Left ventricle myocardium superior (tissue), 1 donor: ENCODE measurements at places on chromosomes 7 and 10.

- DNase-seq, result no peak
Measured at GRCh38 chr7:55550010-55550663, 22.2 kb downstream of the VOPP1 start.

DNA sequence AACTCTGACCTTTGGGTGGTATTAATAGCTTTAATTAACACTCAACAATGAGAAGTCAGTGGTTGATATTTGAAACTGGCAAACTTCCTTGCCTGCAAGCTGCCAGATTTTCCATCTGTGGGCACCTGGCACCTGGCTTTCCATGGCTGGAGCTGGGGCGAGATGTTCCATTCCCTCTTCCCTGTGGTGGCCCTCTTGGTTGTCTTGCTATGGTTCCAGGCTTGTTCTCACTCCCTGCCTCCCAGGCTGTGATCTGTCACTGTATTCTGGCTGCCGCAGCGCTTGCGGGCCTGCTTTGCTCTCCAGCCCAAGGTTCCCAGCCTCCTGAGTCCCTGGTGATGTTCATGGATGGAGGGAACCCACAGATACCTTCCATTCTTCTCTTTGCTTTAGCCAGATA is 201.0 kb downstream of the FRMD4A start:
- DNase-seq, result no peak

DNA sequence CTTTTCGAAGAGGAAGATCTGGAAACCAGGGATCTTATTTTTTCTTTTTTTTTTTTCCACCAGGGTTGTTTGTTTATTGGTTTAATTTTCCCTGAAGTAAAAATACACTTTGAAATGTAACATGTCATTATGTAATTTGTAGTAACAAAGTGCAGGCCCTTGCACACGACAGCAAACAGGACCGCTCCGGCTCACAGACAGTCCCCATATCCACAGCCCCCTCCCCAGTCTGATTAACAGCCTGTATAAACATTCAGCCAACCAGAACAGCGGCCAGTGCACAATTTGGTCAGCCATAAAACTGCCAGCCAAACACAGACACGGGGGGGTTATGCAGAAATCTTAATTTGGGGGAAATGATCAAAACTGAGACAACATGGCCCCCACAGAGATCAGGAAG is 431.6 kb upstream of the NPVF start:
- DNase-seq, result no peak

DNA sequence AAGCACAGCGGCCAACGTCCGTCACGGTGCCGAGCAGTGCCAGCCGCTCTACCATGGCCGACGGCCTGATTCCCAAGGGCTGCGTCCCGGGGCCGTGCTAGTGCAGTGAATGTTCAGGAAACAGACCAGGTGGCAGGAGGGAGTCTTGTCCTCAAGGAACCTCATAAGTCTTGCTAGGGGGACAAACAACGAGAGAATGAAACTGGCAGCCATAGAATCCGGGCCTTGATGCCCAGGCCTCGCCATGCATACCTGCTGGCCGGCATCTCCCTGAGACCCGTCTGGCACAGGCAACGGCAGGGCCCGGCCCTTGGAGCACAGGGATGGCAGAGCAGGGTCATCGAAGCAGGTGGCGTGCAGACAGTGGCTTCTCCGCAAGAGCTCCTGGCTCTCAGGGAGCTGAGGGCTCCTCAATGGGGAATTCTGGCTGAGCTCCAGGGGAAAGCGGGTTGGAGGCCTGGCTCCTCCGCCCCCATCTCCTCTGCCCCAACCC is 58.8 kb downstream of the DIP2C start:
- DNase-seq, result no peak

GRCh38 chr7:118662266-118662665 is 437.8 kb downstream of the ANKRD7 start:
- no peak for DNase-seq

- DNase-seq, result no peak
Measured at GRCh38 chr7:155129186-155129585, 59.1 kb downstream of the HTR5A start.

- no peak for DNase-seq
Measured at GRCh38 chr10:127563718-127564553, 14.8 kb downstream of the NPS start.

DNA sequence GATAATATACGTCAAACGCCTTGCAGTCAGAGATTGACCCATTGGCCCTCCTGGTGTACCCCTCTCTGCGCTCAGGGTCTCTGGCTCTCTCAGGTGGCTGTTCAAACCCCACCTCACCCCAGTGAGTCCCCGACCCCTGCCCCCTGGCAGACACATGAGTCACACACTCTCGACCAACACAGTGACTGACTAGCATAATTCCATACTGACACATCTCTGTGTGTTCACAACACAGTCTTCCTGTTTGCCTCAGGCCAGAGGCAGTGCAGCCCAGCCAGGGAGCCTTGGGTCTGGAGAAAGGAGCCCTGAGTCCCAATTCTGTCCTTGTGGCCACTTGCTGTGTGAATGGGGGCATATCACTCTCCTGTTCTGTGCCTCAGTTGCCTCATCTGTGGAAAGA is 40.1 kb downstream of the PALD1 start:
- DNase-seq, result no peak

DNA sequence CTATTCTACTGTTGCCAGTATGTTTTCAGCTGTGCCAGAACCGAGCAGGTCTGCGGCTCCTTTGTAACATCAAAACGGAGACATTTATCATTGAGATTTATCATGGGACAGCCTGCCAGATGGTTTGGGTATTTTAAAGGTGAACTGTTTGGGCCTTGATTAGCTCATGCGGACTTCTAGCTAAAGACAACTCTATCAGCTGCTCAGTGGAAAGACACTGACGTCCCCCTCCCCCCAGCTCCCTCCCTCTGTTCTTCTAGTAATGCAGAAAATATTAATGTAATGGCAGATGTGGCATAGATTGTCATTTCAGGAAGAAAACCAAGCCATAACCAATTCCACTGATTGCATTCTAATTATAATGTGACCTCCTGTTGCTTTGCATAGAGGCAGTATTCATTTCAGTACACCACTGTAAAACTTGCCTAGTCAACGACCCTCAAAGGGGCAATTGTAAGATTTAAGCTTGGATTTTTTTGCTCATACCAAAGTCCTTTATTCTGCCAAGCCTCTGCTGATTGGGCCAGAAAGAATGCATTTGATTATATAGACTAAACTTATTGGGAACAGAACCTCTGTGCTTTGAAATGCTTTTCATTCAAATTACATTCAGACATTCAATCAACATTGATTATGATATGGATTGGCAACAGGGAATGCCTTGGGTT is 966.8 kb downstream of the LRMDA start:
- no peak for DNase-seq

- no peak for DNase-seq
Measured at GRCh38 chr7:87001214-87001613, 58.2 kb downstream of the ELAPOR2 start.

- no peak for DNase-seq
Measured at GRCh38 chr10:102727037-102727818, 12.8 kb downstream of the SFXN2 start.

DNA sequence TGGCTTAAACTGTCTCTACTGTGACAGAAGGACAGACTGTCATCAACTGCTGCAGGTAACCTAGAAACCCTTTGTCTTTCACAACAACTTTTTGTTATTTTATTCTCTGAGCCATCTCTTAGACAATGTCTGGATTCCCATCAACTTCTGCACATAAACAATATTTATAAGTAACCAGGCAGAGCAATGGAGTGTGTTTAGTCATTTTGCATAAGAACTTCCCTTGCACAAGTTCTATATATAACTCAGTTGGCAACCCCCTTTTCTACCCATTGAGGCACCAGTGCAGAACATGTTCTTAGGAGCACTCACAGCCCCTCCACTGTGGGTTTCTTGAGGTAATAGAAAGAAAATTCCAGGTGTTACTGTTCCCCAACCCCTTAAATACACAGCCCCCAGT is 65.0 kb upstream of the IL6 start:
- no peak for DNase-seq

DNA sequence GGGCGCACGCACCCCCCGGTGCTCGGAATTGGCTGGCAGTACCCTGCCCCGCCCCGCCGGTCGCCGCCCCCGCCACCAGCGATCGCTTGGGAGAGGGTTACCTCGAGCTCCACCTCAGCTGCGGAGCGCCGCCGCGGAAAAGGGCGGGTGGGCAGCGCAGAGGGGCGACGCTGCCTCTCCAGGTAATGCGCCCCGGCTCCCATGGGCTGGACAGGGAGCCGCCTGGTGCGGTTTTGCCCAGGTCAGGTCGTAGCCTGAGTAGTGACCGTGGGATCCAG is 1.3 kb downstream of the PFKFB3 start:
- peak; percentile 62 for DNase-seq

- DNase-seq, result no peak
Measured at GRCh38 chr10:12579954-12580858, 230.9 kb downstream of the CAMK1D start.
